ENCODE measurements at places on chromosomes 7 and 10.

GRCh38 chr7:28291559-28291958 lies 111.0 kb upstream of the JAZF1 start:
- ATAC-seq = no peak

DNA sequence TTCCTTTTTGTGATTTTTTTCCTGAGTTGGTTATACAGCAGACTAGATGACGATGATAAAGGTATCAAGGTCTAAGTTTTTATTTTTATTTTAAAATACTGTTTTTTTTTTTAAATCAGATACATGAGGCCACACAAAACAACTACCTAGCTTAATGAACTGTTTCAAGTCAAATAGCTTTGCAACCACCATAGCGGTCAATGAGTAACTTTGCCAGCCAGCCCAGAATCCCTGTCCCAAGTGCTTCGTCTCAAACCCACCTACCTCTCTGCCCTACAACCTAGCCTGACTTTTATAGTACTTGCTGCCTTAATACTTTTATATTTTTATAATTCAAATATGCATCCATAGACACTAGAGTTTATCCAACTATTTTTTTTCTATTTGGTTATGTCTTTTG lies 676.5 kb downstream of the NRG3 start:
- ATAC-seq = no peak

GRCh38 chr10:124342821-124343170 lies 75.9 kb downstream of the OAT start:
- ATAC-seq = no peak

GRCh38 chr10:124723826-124724225 lies 20.4 kb downstream of the FAM53B start:
- no peak for ATAC-seq

DNA sequence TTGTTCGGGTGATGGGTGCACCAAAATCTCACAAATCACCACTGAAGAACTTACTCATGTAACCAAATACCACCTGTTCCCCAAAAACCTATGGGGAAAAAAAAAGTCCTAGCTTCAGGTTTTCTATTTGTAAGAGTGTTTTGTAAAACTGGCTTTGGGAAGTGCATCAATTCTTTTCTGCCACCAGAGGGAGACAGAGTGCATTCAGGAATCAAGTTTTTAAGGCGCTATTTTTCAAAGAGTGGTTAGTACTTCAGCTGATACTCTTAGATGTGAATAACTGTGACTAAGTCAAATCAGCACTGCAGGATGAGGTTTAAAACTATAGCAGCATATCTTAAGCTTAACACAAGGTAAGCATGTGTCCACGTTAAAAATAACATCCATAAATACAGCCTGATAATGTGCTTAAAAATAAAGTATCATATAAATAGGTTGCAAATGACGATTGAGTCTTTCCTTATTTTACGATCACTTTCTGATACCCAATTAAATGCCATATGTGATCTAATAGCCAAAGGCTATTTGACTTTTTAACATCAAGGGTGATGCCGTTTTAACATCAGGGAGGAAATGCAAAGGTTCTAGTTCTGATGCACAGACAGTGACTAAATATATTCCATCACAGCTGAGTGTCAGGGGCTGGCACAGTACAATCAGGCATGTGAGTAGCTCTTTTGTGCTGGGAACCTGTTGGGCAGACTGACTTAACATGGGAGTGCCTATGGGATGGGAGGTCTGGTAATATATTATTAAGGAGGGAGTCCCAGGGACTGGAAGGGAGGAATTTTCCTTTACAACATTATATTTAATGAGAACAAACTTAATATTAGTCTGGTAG lies 10.6 kb upstream of the LYZL2 start:
- no peak for ATAC-seq

DNA sequence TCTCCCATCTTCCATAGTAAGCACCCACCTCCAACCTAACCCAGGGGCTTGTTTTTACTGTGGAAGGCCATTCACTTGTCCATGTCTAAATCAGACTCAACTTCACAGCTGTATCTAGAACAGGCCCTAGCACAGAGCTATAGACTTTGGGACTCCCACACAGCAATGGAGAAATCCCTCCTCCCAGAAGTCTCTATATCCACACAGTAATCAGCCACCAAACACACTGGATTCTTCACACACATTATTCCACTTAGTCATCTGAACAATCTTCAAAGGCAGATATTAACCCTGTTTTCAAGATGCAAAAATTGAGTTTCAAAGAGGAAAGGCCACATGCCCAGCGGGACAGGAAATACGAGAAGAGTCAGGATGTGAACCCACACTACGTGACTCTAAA lies 81.8 kb downstream of the MALSU1 start:
- no peak for ATAC-seq

GRCh38 chr7:70489813-70490212 lies 642.1 kb upstream of the GALNT17 start:
- no peak for ATAC-seq

DNA sequence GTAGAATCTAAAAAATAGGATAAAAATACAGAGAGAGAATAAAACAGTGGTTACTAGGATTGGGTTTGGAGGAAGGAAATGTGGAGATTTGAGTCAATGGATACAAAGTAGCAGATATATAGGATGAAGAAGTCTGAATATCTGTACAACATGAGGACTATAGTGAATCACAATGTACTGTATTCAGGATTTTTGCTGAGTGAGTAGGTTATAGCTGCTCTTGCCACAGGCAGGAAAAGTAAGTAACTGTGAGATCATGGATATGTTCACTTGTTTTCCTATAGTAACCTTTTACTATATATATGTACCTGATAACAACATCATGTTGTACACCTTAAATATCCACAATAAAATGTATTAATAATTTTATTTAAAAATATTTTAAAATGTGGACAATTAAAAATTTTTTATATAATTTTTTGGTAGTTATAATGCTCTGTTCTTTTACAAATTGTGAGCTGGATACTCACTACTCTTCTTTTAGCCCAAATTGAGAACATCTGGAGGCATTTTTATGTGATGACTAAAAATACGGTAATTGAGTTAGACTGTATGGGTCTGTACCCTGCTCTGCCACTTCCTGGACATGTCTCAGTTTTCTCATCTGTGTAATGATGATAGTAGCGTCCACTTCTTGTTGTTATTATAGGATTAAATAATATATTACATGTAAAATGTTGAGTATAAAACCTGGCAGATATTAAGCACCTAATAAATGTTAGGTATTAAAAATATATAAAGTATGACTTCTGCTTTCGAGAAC lies 439.1 kb downstream of the AUTS2 start:
- ATAC-seq = no peak

- ATAC-seq = no peak
Observed at GRCh38 chr7:11760372-11760771, 71.6 kb downstream of the THSD7A start.

DNA sequence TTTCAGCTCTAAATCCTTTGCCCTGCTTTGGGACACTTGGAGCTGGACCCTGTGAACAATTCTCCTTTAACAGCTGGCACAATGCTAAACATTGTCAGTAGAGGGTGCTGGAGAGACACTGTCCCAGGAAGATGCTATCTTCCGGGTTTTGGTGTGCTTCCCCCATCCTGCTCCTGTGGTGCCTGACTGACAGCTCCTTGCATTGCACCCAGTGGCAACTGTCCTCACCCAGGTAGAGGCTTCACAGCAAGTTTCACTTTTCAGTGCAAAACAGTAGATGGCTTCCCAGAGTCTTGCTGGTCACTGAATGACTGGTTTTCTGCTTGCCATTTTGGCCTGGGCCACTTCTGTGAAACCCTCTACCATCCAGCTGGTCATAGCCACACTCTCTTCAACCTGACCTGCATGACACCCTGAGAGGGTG lies 77.3 kb downstream of the CDC14C start:
- no peak for ATAC-seq

DNA sequence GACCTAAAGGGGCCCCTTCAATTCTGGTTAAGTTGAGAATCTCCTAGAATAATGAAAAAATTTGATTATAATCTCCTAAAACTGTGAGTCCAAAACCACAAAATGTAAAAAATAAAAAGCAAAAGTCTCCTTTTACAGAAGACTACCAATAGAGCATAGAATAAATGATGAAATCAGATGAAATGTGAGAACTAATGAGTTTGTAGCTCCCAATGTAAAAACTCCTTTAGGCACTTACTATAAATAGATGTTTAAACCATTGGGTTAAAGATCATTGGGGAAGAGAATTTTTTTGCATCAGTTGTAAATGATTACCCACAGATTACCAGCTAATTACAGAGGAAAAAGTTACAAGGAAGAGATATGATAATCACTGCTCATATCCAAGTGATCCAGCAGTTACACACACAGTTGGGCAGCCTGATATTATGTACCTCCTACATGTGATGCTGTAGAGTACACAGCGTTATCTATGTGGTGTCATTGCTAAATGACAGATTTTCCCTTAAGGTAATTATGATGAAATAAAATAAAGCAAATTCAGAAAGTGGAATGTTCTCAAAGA lies 282.7 kb upstream of the SEMA3D start:
- ATAC-seq = no peak

DNA sequence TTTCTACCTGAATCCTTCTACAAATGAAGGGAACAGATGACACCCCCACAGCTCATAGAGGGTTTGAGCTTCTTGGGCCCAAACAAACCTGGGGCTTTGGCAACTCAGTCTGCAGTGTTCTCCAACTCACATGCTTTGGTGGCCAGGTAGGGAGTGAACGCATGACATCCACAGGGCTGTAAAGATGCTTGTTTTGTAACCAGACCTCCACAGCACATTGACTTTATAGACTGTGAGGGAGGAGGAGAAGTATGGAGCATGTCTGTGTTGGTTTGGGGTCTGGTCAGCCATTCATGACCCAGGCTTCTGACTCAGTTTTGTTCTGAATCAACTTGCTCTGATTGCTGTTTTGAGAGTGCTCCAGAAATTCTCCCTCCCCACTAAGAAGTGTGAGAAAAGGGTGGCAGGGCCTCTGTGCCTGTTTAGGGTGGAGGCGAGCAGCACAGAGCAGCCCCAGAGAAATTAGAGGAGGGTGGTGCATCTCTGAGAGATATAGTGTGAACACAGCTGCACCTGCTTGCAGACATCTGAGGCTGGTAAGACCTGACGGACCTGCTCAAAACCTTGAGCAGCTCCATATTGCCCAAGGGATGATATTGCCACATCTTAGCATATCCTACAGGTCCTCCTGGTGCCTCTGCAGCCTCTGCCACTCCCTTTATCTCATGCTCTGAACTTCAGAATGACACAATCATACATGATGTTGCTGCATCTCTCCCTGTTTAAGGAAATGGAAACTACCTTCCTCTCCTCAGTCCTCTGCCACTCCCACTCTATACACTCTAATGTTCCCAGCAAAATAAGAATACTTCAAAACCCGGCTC lies 287.7 kb downstream of the ABCA13 start:
- no peak for ATAC-seq

DNA sequence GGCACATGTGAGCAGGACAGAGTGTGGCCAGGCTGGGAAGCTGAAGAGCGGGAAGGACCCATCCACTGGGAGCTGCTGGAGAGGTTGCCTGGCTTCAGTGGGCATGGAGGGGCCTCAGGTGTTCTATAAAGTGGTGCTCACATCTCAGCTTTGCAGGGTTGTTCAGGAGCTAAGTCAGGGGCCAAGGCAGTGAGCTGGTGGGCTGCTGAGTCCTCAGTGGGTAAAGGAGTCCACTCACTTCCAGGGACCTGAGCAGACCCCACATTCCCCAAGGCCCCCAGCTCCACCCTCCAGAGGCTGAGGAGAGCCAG lies 28.8 kb upstream of the C10orf53 start:
- ATAC-seq = no peak

DNA sequence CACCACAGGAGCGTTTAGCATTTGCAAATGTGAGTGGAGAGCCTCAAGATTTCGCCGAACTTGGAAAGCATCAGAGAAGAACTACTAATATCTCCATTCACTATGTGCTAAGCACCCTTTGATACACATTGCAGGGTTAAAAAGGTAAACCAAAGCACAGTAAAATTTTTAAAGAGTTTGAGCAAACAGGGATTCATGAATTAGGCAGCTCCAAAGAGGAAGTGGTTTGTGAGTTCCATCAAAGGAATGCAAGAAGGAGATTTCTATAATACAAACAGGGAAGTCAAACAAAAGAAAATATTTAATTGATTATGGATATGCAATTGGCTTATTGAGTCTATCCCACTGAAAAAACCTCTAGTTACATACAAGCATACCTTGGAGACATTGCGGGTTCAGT lies 81.1 kb upstream of the TMEM72 start:
- ATAC-seq = no peak

GRCh38 chr10:71771821-71772617 lies 1.3 kb downstream of the VSIR start:
- ATAC-seq = peak; percentile 70

DNA sequence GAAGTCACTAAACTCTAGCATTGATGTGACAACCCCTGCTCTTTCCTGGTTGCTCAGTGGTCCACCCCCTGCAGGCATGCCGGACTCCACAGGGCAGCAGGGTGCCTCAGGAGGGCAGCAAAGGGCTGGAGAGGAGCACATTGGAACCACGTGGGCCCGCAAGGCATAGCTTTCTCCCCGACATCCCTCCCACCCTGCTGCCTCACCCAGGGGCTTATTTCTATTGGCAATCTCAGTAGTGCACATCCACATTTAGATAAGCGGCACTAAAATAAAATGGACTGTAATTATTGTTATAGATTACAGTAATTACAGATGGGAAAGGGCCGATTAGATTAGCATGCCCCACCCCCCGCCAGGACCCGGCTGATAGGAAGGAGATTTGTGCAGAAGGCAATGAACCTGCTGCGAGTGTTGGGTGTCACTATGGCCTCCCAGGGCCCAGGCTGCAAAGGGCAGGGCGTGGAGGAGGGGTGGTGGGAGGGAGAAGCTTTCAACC lies 580.1 kb downstream of the GRID1 start:
- no peak for ATAC-seq

DNA sequence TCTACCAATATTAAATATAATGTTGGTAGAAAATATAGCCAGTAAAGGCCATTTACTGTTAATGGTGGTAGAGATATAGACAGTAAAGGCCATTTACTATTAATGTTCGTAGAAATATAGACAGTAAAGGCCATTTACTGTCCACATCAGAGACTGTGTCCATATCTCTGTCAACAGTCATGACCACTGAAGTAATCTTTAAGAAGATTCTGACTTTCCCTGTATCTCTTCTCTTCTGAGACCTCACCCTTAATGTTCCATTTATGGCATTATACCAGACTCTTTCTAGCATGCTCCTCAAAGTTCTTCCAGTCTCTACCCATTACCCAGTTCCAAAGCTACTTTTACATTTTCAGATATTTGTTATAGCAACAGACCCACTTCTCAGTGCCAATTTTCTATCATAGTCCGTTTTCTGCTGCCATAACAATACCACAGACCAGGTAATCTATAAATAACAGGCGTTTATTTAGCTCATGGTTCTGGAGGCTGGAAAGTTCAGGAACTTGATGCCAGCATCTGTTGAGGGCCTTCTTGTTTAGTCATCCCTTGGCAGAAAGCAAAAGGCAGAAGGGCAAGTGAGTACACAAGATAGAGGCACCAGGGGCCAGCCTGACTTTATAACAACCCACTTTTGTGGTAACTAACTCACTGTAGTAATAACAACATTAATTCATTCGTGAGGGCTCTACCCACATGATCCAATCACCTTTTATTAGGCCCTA lies 7.9 kb upstream of the NUDCD3 start:
- no peak for ATAC-seq

- ATAC-seq = peak; percentile 28
Observed at GRCh38 chr7:98870121-98870651, 372 bp upstream of the TMEM130 start.

Data from gastroesophageal sphincter (tissue), 4 donors.